ENCODE measurements at places on chromosomes 2 and 18.

DNA sequence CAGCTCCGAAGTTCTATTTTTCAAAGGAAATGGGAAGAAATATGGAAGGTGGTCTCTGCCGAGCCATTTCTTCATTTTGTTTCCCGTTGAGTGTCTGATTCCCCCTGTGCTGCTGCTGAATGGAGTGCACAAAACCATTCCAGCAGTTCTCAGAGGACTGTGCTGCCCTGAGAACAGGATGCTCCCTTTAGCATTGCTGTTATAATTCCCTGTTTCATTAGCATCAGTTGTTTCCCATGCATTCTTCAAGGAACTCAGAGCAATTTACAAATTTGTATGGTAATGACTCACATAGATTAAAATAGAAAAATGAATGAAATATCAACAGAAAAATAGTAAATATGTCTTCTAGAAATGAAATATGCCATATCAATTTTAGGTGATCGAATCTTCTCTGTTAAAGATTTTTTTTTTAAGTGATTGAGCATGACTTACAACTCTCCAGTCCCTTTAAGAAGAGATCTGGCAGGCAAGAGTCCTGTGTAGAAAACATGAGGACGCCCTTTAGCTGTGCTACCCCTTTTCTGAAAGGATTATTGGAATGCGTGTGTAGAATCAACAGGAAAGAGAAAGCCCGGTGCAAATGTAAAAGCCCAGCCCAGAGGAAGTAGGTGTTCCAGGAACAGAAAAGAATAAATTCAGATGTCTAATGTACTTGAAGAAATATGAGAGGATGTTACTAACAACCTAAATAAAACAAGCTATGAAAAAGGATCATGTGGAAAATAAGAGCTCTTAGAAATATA lies 118.5 kb downstream of the ATP9B start:
- no peak for DNase-seq

- no peak for DNase-seq
Measured at GRCh38 chr2:38933653-38934052, 44.0 kb downstream of the ARHGEF33 start.

GRCh38 chr2:43461453-43462073 lies 134.3 kb downstream of the THADA start:
- DNase-seq: no peak

GRCh38 chr2:24334245-24334633 lies 26.1 kb downstream of the ITSN2 start:
- DNase-seq: no peak

DNA sequence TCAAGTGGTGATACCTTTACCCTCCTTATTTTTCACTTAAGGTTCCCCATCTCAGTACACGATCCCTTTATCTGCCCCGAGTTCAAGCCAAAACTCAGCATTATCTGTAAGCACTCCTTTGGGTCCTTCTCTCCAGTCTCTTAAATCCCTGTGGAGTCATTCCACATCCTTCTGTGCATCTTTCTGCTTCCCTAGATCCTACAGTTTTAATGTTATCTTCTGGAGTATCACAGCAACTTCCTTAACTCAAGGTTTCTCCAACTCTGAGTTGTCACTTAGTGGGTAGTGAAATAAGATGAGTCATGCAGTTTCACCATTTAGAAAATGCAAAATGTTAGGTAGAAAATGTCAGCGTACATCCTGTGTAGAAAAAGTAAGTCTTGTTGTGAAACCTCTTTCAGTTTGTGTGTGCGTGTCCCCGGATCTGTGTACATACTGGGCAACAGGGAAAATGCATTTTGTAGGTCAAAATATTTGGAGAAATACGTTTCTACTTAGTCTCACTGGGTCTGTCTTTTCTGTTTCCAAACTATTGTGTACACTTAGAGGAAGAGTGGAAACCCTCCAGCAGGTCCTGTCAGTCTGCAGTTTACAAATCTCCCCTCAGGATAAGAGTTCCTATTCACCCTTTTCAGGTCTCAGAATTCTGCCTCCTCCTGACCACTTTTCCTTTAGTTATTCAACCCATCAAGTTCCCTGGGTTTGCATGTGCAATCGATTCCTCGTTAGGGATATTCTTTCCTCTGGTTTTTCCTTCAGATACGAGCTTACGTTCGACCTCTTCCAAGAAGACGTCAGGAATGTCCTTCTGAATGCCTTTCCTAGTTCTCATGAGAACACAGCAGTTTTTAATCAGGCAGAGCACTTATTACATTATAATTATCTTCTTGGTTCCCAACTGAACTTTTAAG lies 154.8 kb downstream of the TGIF1 start:
- no peak for DNase-seq

- no peak for DNase-seq
Measured at GRCh38 chr2:150008901-150009300, 421.3 kb upstream of the MMADHC start.

Data from posterior cingulate gyrus (tissue), 11 donors.